ENCODE measurements at places on chromosomes 12 and 14.

- DNase-seq = peak; percentile 83
These were observed 4.7 kb upstream of the GPR84 start for GRCh38 chr12:54368709-54369596.

- DNase-seq = peak; percentile 56
These were observed 40.9 kb downstream of the DAD1 start for GRCh38 chr14:22547948-22548750.

- DNase-seq = no peak
These were observed 70.1 kb downstream of the SYNE2 start for GRCh38 chr14:63922696-63923421.

DNA sequence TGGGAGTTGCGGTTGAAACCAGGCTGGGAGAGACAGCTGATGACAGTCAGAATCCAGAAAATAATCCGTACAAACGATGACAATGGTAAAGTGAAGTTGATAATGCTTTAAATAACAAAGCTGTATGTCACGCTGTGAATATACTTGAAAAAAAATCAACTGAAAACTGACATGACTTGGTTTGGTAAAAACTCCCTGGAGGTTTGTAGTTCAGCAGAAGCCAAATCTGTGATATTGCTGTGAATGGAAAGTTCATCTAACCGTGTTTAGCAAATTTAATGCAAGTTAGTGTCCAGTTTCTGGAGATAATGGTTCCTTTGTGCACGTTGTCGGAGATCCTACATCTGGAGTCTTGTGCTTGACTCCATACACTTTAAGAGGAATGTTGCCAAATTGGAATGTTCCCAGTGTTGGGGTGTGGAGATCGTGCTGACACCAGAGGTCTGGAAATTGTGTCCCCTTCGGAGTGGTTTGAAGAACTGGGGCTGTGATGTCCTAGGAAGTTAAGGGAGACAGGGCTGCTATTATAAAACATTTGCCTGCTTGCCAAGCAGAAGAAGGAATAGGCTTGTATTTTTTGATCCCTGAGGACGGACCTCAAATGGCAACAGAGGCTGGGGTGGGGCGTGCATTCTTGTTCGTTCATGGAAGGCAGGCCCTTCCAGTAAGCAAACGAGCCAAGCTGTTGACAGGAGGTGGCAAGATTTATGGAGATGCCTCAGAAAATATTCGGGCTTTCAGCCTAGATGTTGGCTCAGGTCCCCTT lies 30.6 kb downstream of the PPFIBP1 start:
- DNase-seq = no peak

DNA sequence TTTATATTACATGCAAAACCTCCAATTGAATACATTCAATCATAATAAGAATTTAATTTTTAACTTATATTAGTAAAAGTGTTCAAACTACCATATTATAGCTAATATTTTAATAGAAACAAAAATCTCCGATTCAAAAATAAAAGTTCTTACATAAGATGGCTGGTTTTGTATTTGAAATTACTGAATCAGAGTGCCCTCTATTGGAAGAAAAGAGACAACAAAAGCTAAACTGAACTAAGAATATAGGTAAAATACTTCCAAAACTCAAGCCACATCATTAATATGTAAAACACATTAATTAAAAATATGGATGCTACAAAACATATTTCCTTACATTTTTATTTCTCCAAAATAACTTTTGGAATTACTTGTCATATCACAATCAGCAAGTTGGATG lies 120.3 kb downstream of the GARIN6 start:
- no peak for DNase-seq

DNA sequence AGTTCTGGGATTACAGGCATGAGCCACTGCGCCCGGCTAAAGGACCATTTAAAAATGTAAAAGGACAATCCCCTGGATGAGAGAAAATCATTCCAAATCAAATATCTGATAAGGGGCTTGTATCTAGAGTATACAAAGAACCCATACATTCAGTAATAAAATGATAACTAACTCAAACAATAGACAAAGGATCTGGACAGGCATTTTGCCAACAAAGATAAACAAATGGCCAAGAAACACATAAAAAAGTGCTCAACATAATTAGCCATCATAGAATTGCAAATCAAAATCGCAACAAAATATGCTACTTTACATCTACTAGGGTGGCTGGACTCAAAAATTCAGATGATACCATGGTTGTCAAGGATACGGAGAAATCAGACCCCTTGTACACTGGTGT lies 8.5 kb upstream of the BICD1 start:
- no peak for DNase-seq

DNA sequence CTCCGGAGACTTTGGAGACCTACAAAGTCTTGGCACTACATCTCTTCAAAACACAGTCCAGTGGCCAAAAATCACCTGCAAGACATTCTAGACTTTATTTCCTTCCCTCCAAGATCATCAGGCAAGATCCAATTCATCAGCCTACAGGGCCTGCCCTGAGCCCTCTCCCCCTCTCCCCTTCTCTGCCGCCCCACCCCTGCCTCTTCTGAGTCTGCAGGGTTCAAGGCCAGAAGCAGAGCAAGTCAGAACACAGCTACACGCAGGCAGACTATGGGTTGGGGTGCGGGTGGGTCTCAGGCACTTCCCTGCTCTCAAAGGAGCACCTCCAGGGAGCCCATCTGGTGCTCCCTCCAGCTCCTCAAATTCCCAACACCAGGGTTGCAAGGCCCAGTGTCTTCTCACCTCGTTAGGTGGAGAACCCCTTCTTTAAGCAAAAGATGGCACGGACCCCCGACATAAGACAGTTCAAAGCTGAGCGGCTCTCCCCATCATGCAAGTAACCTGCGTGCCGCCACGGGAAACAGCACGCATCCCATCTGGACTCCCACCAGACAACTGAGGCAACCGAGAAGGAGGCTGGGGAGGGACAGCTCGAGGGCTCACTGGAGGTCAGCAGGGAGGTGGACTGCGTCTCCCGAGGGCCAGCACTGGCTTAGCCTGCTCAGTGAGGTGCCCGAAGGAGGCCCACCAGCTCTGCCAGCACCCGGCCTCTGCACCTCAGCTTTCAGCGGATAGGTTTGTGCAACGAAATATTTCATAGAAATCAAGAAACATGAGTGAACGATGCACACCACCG lies 5.6 kb upstream of the INF2 start:
- DNase-seq = no peak

DNA sequence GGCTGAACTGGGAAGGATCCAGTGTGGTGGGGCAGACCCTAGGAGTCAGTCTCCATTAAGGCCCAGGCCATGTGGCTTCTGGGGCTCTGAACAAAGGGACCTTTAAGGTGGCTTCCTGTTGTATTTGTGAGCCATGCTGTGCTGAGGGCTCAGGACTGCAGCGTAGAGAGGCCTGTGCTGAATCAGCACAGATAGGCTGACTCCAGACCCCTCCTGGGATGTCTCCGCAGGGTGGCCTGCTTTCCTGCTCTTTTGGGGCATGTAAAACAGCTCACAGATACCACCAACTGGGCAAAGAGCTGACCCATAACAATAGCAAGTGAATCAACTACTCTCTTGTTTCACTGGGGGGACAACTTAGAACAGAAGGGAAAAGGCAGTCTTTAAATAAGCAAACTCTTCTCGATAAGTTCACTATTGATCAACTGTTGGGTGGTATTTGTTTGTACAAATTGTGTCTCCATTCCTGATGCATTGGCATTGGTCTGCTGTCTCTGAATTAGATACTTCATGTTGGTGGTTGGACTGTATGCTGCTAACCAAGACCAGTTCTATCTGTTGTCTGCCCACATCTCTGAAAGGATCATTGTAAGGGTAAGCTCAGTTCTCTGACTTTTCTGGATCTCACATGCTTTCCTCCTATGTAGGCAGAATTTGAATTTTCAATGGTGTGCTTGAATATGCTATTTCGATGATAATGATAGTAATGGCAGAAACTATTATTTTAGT lies 71.8 kb downstream of the MYRFL start:
- no peak for DNase-seq

GRCh38 chr14:69475194-69475818 lies 9.2 kb upstream of the PLEKHD1 start:
- no peak for DNase-seq

DNA sequence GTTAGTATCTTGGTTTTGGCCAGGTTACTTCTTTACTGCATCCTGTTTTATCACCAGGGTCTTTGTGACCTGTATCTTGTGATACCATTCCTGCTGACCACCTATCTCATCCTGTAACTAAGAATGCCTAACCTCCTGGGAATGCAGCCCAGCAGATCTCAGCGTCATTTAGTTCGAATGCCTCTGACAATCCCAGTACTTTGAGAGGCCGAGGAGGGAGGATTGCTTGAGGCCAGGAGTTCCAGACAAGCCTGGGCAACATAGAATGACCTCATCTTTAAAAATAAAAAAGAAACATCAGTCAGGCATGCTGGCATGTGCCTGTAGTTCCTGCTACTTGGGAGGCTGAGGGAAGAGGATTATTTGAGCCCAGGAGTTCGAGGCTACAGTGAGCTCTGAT lies 206.5 kb downstream of the SUDS3 start:
- no peak for DNase-seq

- DNase-seq = no peak
These were observed 19.1 kb downstream of the MARK3 start for GRCh38 chr14:103404032-103404918.

GRCh38 chr12:3897371-3897971 lies 24.3 kb upstream of the PARP11 start:
- no peak for DNase-seq
